ENCODE measurements at places on chromosomes 5 and 9.

DNA sequence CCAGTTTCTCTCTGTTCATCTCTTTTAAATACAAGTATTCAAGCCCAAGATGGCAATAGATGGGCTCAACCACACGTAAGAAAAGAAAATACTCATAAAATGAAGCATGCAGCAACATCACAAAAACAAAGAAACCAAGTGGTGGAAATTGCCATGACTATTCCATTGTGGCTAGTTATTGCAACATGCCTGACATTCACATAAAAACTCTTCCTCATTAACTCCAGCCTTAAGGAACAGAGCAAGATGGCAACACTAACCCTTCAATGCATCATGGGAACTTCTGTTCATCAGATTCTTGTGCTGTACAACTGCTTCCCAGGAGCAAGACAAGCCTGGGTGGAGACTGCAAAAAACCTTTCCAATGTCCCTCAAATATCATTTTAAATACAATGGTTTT is 1.4 kb upstream of the GLIS3 start:
- DNase-seq = peak; percentile 79

- peak; percentile 32 for DNase-seq
Observed at GRCh38 chr5:76663573-76663972, 40.4 kb upstream of the F2RL2 start.

- no peak for DNase-seq
Observed at GRCh38 chr9:18472841-18473251, 1.1 kb upstream of the ADAMTSL1 start.

- no peak for DNase-seq
Observed at GRCh38 chr5:150309886-150310239, 7.2 kb upstream of the ARSI start.

- no peak for DNase-seq
Observed at GRCh38 chr9:86718388-86719049, 228.8 kb downstream of the GAS1 start.

DNA sequence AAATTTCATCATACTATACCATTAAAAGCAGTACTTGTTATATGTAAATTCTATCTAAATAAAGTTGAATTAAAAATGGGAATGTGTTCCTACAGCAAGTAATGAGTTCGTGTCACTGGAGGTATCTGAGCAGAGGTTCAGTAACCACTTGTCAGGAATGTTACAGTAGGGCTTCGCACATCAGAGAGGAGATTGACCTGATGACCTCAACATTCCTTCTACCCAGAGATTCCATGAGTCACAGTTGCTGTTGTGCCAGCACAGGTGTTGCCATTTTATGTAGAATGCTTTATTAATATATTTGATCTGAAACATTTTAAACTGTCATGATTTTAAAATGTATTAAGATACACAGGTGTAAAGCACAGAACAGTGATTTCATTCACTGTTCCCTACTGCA is 60.3 kb downstream of the STX17 start:
- peak; percentile 22 for DNase-seq

DNA sequence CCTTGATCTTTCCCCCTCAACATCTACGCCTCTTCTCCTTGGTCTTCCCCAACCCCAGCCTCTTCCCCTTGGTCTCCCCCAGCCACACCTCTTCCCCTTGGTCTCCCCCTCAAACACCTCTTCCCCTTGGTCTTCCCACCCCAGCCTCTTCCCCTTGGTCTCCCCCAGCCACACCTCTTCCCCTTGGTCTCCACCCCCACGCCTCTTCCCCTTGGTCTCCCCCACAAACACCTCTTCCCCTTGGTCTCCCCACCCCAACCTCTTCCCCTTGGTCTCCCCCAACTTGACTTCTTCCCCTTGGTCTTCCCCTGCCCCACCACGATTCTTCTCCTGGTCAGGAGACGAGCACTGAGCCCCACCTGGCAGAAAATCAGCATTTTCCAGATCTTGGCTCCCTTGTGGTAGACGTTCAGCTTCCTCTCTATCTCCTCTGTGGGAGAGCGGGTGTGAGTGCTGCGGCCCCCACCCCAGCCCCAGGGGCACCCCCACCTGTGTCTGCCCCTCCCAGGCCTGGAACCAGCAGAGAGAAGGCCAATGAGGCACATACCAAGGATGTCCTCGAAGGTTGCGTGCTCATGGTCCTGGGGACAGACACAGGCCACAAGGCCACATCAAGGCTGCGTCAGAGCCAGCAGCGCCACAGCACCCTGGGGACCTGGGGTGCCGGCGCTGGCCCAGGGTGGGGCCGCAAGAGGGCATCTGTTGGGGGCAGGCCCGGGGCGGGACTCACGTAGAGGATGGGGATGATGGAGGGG is 7.0 kb downstream of the NSMF start:
- no peak for DNase-seq

DNA sequence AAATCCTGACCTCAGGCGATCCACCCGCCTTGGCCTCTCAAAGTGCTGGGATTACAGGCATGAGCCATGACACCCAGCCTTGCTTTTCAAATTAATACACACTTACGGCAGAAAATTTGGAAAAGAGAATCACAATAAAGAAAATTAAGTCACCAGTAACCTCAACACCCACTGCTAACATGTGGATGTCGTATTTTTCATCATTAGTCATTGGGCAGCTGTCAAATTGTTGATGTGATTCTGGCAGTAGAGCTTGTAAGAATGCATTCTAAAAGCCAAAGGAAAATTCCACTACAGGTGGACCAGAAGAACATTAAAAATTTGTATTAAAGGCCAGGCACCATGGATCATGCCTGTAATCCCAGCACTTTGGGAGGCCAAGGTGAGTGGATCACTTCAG is 237.3 kb upstream of the TUT7 start:
- no peak for DNase-seq

DNA sequence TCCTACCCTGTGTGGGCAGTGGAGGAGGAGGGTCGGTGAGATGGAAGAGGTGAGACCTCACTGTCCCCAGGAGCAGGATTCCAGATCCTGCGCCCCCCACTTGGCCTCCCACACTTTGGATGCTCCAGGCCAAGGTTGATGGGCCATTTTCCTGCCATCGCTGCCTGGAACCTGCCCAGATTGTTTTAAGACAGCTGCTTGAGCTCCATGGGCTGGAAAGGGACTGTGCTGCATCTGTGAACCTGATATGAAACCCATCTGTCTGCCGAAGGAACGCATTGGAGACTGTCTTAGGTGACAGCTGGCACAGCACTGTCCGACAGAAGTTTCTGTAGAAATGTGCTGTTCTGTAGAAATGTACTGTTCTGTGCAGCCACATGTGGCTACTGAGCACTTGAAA is 72.7 kb upstream of the SLC25A48 start:
- no peak for DNase-seq

DNA sequence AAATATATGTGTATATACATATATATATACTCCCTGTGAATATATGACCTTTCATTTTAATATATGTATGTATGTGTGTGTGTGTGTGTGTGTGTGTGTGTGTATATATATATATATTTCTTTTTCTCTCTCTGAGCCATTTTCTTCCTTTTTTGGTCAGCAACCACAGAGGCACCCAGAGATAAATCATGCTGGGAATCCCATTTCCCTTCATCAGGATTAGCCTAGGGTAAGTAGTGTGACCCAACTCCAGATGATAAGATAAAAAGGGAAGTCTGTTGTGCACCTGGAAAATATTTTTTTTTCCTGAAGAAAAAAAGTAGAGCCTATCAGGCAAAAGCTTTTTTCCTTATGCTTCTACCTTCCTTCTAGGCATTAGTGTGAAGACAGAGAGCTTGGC is 25.4 kb upstream of the SUB1 start:
- no peak for DNase-seq

DNA sequence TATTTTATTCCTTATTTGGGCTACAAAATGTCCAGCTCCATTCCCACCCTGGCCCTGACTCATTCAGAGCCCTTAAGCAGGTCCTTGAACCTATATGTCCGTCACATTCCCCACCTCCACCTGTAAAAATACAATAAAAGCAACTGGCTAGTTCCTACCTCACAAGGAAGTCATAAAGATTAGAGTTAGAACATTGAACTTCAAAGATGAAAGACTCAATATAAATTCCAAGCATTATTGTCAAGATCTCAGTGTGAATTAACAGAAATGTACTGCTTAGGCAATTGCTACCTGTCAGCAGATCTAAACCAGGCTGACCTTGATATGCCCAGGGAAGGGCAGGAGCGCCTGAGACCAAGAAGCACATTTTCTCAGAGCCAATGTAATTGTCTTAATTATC is 221.8 kb downstream of the ENC1 start:
- no peak for DNase-seq

DNA sequence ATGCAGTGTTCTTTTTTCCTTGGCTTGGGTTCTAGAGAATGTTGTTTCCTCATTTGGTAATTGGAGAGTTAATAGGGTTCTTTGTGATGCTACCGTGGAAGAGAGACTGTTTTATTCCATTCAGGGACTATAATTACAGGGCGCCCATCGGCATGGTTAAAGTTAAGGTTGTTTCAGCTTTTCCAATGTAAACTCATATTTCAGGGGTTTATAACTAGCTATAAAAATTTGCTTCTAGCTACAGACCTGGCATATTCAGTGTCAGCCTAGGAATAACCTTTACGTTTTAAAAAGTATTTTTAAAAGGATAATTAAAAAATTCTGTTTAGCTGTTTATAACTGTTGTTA is 99.1 kb downstream of the AOPEP start:
- no peak for DNase-seq

DNA sequence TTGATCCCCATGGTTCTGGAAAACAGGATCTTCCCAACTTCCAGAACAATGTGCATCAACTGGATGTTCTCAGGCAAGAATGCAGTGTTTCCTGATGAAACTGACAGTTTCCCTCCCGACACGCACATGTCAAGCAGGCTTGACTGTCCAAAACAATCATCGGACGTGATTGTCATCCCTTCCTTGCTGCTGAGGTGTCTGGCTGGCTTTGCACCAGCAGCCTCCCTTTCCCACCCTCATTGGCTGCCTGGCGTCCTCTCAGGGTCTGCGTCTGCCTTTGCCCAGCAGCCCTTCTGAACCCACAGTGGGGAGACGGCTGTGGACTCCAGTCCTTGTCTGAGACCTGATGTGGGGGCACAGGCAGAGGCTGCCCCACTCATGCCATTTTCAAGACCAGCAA is 110.8 kb downstream of the MARCHF3 start:
- DNase-seq = peak; percentile 45

DNA sequence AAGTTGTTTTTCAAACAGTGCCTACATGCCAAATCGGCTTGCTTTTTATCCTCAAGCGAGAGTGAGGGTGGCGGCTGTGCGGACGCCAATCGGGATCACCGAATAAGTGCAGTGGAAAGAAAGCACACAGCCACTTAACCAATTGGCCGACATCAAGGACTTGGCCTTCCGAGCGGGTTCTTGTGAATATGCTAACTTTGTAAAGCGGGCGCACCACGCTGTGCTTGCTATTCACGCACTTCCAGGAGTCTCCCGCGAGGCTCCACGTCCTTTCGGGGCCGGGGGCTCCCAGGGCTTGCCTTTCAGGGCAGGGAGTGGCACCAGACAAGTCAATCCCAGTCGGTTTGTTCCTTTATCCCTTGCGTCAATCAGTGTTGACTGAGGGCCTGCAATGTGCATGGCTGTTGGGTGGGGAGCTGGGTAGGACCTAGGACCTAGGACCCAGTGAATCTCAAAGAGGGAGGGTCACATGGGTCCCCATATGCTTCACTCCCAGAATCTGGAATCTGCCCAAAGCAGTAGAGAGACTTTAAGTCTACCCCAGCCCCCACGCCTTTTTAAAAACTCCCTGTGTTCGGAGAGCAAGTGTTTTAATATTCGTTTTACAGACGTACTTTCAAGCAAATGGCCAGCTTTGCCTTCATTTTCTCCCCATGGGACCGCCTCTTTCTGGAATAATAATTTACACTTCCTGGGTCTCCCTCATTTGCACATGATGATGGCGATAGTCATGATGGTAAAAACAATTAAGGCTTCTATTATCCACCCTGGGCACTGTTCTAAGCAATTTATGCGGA is 2.0 kb upstream of the GCNT4 start:
- DNase-seq = peak; percentile 53

DNA sequence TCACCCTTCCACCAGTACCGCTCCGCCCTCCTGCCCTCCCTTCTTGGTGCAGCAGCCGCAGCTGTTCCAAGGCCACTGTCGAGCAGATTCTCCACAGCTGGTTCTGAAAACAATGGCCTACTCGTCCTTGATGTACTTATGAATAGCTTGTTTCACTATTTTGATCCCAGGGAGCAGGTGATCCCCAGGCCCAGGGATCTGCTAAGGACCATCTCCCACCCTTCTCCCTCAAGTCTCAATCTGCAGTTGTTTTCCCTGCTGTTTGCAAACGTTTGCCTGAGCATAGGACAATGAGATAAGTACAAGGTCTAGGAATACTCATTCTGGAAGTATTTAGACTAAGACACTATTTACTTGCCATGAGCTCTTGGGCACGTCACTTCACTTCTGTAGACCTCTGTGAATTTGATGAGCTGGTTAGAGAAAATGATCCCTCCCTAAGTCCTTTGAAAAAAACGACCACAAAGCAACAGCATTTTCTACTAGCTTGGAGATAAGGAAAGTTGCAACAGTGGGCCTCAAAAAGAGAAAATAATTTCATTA is 1.8 kb downstream of the LURAP1L start:
- DNase-seq = peak; percentile 93

GRCh38 chr9:86546712-86547111 is 192.5 kb upstream of the TUT7 start:
- no peak for DNase-seq

DNA sequence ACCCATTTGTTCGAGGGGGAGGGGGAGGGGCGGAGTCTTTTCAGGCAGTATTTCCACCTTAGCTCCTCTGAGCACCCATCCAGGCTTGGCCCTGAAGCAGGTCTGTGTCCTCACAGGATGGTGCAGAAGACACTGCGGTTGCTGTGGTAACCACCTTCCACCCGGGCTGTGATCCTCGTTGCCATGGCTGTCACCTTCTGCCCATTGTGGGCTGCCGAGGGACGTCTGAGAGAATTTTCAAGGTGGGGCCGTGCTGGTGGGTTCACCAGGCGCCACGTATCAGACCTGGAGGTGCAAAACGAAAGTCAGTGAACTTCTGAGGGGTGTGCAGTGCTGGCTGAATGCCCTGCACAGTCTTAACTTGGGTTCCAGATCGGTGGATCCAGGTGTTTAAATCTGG is 26.7 kb downstream of the POLR1E start:
- no peak for DNase-seq

DNA sequence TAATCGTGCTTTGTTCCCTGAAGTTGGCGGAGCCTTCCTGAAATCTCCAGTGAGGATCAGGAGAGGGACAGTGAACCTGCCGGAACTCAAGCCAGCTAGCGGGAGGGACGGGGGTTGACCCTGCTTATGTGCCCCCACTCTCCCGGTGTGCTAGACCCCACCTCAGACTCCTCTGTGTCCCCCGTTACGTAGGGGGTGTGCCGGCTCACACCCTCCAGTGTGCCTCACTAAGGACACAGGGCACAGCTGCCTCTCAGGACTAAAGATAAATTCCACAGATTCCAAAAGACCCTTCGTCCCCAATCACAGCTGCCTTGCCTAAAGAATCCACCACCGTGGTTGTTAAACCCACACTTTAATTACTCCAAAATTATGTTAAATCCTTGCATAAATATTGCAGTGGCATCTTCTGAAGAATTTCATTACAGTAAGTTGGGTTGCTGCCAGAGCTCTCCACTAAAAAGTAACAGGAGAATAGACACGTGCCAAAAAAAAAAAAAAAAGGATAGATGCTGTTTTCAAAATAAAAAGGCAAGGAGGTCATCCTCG is 73.7 kb downstream of the GTF3C4 start:
- DNase-seq = no peak

All from fibroblast of pulmonary artery (primary cell).